ENCODE measurements at places on chromosomes 16 and 17.

DNA sequence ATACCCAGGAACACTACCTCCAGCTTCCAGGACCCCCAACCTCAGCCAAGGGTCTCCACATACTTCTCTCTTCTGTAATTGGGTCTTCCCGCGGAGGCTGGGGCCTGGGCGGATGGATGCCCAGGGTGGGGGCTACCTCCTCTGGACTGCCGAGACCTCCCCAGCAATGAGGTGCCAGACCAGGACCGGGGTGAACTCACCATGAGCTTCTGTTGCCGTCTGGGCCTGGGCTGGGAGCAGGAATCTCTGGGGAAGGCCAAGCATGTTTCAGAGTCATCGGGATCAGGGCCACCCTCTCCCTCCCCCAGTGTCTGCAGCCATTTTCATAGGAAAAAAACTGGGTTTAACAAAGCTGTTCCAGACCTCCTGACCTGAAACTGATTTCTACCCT is 10.3 kb upstream of the BAHCC1 start:
- DNase-seq = no peak

GRCh38 chr16:67666032-67666551 is 458 bp downstream of the ENKD1 start:
- no peak for DNase-seq

- DNase-seq = no peak
These were observed 35.8 kb downstream of the CPD start for GRCh38 chr17:30414486-30414885.

DNA sequence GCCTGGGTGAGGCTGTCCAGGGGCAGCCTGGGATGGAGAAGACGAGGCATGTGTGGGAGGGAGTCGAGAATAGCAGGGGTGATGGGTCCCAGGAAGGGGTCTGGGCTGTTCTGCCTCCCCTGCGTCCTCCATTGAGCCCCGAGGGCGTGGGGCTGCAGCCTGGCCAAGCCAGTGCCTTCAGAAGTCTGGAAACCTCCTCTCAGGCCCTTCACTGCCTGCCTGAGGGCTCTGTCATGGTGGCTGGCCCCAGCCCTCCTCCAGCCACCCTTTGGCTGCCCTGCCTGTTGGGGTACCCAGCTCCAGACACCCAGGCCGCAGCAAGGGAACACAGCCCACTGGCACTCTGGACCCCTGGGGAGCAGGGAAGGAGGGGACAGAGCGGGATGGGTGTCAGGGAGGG is 27.6 kb downstream of the ENGASE start:
- DNase-seq = no peak

DNA sequence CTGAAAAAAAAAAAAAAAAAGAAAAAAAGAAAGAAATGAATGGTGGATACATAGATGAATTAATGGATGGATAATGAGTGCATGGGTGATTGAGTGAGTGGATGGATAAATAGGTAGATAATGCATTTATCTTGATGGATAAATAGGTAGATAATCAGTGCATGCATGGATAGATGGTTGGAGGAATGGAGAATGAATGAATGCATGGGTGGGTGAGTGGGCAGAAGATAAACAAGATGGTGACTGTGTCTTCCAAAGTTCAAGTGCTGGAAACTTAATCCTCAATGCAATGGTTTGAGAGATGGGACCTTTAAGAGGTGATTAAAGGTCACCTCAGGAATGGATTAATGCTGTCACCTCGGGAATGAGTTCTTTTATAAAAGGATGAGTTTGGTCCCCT is 6.8 kb upstream of the RNF112 start:
- no peak for DNase-seq

DNA sequence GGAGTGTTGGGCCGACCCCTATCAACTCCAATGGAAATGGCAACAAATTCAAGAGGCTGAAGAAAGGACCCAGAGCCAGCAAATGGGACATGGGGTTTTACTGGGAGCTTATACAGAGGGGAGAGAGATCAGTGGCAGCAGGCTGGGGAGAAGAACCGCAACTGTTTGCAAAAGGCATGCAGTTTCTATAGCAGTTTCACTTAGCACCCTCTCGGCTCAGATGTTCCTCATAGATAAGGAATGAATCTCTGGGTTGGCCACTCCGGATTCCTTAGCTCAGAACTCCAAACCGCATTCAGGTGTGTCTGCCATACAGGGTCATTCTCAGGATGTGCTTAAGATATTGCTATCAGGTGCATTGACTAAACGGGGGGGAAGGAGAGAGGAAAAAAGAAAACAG is 71.1 kb upstream of the RPL38 start:
- DNase-seq = no peak

- no peak for DNase-seq
These were observed 116.5 kb upstream of the AXIN2 start for GRCh38 chr17:65677932-65678331.

DNA sequence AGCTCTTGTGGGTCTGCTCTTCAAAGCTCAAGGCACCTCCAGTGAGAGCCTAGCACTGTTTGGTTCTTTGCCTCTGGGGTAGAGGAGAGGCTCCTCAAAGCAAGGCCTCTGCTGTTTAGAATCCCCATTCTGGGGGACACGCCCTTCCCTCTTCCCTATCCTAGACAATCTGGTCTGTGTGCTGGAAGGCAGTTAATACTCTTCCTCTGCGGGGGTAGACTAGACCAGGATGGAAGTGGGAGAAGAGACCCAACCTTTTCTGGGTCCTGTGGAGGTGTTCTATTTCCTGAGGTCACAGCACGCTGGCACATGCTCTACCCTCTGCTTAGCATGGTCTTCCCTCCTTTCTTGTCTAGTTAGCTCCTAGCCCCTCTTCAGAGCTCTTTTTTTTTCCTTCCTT is 7.7 kb downstream of the ERAL1 start:
- DNase-seq = no peak

DNA sequence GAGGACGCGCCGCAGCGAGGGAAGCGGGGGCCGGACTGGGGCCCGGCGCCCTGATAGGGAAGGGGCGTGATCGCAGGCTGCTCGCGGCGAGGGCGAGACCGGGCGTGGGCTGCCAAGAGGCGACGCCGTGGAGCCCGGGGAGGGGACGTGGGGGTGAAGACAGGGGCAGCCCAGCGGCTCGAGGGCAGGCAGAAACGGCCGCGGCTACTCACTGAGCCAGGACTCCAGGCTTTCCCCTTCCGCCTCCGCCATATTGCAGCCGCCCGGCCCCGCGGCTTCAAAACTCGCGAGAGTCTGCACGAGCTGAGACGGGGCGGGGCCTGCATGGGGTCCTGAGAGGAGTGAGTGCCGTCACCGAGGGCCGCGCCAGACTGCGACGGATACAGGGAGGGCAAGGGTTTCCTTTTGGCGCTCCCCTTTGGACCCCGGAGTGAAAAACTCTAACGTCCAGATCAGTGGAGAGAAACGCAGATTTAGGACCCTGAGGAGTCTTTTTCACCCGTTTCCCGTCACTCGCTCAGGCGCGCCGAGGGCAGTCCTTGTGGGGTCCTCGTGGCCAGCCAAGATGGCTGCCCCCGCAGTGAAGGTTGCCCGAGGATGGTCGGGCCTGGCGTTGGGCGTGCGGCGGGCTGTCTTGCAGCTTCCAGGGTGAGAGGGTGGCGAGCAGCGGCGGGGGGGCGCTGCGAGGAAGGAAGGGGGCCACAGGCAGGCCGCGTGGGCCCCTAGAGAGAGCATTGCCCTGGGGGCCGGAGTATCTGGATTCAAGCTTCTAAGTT is at the start of the genes GGA3 and MRPS7:
TSS of gene GGA3 (minus strand) at position 271 of the 776 bp plus-strand sequence. CDS start at position 252, 19 bp downstream.
TSS of gene MRPS7 (plus strand) at position 544 of the 776 bp plus-strand sequence. CDS start at position 566, 22 bp downstream.
- peak; percentile 86 for DNase-seq

GRCh38 chr17:21214777-21215541 is 998 bp upstream of the TMEM11 start:
- DNase-seq = no peak

- peak; percentile 7 for DNase-seq
These were observed 23.2 kb downstream of the CDH3 start for GRCh38 chr16:68668266-68668665.

GRCh38 chr17:34832376-34832775 is 128.9 kb downstream of the CCT6B start:
- DNase-seq = no peak

GRCh38 chr17:17681744-17682292 is 560 bp downstream of the RAI1 start:
- DNase-seq = no peak

DNA sequence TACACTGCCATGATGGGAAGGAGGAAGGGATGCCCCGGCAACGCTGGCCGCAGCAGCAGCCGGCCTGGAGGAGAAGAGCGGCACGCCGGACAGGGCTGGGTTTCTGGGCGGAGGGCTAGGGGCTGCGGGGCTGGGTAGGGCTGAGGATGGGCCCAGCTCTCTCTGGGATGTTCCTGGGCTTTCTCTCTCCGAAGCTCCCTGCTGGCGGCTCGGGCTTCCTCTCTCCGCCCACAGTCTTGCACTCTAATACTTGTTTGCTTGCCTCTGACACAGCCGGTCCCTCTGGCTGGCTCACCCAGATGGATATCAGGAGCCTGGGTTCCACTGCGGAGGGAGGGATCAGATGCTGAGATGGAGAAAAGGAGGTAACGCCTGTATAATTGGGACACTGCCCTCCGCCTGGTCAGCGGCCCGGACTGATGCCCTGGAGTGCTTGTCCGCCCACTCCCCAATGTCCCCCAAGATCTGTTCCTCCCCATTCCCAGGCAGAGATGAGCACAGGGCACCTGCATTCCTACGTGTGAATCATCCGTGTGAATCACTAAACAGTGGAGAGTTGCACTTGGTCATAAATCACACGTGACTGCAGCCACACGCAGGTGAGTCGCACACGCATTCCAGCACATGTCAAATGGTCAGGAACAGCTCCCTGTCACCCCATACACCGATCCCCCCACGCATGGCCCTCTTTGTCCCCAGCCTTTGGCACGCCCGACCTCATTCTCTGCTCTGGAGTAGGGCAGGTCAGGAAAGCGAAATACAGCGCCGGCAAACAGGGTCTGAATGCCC is at the start of gene ALOXE3:
TSS of gene ALOXE3 (minus strand) at position 535 of the 789 bp plus-strand sequence. CDS start at position 11, 524 bp downstream.
- no peak for DNase-seq

DNA sequence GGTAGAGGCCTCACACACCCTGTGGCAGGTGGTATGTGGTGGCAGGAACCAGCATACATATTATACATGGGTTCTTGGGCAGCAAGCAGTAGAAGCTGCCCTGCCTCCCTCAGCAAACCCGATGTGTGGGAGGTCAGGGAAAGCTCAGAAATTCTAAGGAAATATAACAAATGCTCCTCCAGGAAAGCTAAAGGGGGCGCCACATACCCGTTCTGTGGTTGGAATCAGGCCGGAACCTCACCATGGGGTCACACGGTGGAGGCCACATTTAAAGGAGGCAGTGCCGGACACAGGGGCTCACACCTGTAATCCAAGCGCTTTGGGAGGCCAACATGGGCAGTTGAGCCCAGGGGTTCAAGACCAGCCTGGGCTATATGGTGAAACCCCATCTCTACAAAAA is 12.4 kb upstream of the KATNB1 start:
- DNase-seq = no peak

DNA sequence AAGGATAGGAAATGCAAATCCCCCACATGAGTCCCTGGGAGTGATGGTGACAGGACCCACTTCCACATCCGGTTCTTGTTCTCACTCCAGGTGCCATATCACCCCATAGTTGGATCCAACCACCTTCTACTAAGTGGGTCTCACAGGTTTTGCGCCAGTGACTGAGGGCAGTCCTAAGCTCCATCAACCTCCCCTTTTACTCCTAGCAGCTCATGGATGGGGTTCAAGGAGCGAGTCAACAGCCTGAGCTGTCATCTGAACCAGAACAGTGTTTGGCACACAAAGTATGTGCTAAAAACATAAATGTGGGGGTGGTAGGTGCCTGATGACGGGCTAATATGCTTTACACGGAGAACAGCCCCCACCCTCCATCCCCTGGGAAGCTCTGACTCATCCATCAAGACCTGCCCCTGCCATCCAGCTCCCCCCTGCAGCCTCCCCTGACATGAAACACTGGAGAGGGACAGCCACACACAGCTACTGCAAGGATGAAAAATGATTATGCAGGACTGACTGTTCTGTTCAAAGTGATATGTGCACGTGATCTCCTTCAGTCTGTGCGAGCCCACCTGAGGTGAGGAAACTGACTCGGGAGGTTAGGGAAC is 143.2 kb upstream of the CDH5 start:
- no peak for DNase-seq

- DNase-seq = no peak
These were observed 25.8 kb downstream of the SOX8 start for GRCh38 chr16:1007284-1007850.

- no peak for DNase-seq
These were observed 104.2 kb downstream of the CDK5R1 start for GRCh38 chr17:32590974-32591373.

DNA sequence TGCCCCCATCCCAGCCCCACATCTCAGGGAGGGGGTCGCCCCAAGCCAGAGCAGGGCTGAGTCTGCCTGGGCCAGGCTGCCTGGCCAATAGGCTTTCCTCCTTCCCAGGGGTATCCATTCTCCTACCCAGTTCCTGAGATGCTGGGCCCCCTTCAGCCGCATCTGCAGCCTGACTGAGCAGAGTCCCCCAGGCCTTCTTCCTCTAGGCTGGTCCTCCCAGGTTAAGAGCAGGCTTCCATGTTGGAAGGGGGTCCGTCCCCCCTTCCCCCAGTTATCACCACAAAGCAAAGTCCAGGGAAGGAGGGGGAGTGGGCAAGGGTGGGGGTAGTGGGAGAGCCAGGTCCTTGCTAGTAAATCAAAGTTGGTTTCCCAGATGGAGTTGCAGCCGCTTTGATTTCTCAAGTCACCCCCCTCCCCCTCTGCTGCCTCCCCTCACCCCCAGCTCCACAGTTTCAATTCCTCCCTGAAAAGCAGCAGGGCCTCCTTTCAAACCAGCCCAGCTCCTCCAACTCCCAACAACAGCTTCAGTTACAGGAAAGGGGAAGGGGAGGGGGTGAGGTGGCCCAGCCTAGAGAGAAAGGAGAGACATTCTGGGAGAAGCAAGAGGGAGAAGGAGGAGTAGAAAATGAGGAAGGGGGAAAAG is 9.5 kb upstream of the FZD2 start:
- no peak for DNase-seq

DNA sequence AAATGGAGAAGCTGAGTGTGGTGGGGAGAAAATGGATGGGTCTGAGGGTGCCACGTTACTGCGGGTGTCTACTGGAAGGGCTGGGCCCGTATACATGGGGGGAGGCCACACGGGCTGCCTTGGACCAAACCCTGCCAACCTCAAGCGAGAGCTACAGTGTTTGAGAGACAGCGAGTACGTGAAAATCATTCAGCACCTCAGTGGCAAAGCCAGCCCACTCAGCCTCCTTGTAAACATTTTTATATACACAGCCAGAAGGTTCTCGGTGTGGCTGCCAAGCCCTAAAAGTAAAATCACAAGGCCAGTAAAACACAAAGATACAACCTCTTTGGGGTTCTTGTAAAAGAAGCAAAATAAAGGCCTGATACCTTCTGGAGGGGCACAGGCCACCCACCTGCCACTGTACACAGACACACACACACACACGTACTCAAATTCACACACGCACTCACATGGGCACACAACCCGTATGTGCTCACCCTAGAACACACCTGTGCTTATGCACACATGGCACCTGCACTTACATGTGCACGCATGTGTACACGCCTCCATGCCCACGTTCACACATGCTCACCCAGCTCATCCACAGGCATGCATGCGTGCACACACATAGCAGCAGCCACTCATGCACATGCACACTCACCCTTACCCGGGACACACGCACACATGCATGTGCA is 102.8 kb downstream of the GSG1L start:
- no peak for DNase-seq
